T-helper 17 cell (primary cell): ENCODE measurements at places on chromosomes 1 and 21. TPM values are rescaled to one million over a fixed set of nuclear protein-coding genes. Genes with fewer than 3 reads are reported as not detected.

DNA sequence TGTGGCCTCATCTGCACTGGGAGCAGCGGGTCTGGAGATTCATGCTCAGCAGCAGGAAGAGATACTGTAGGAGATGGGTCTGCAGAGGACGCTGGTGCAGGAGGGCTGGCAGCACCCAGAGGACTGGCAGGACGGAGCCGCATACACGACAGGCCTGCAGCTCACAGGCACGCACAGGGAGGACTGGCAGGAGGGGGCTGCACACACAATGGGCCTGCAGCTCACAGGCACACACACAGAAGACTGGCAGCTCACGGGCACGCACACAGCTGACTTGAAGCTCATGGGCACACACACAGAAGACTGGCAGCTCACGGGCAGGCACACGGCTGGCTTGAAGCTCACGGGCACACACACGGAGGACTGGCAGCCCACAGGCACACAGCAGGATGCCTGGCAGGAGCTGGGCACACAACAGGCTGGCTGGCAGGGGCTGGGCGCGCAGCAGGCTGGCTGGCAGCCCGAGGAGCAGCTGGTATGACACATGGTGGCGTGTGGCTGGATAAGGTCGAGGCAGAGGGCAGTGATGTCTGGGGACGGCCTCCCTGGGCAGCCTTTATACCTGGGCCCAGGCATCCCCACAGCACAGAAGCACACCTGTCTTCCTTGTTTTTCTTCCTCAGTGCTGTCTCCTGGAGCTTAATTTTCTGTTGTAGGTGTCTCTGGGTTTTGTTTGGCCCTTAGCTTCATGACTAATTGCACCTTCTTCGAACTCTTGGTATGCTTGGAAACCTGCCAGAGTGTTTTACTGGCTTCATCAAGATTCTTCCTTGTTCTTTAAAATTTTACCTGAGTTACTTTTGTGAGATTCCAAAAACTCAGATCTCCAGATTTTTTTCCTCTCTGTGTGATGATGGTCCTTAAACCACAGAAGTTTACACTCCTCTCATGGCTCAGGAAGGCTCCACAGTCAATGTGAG is at the start of gene KRTAP12-2:
Gene KRTAP12-2 (minus strand): TSS at position 527 of the 920 bp plus-strand sequence. CDS start 41 bp downstream, at position 486.
- no peak within 1 kb of the TSS for H3K27ac ChIP-seq
- H3K27me3 ChIP-seq = peaks cover 4% of the 10 kb centered on the region
- H3K36me3 ChIP-seq = no peaks in the 10 kb centered on the region
- no peak for DNase-seq
- H3K4me3 ChIP-seq = no peak within 1 kb of the TSS

- no peaks in the 10 kb centered on the region for H3K36me3 ChIP-seq
- H3K4me1 ChIP-seq = peaks cover 17% of the 10 kb centered on the region
- DNase-seq = no peak
- H3K27me3 ChIP-seq = no peaks in the 10 kb centered on the region
- peak overlapping the region; percentile 92 for H3K27ac ChIP-seq
Measured at GRCh38 chr1:53368314-53369033, 40.6 kb upstream of the LRP8 start.

DNA sequence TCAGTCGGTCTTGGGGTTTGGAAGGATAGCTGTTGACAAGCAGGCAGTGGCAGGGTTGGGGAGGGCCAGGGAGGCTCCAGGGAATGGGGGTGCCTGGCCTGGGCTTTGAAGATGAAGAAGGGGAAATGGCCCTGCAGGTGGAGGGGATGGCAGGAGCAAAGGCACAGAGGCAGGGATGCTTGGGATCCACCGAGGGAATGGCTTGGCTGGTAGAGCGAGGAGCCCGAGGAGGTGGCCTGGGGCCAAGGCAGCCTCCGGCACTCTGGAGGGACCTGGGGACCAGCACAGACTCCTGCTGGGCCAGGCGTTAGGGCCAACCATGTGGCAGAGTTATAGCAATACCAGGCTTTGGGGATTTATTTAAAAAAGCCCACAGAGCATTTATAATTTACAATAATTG is 62.9 kb upstream of the EDN2 start:
- no peaks in the 10 kb centered on the region for H3K27me3 ChIP-seq
- peaks cover 13% of the 10 kb centered on the region for H3K4me1 ChIP-seq
- no peak overlapping the region for H3K4me3 ChIP-seq
- no peak overlapping the region for H3K27ac ChIP-seq

- no peak overlapping the region for H3K27ac ChIP-seq
- no peak for DNase-seq
- H3K4me3 ChIP-seq = no peak overlapping the region
- H3K27me3 ChIP-seq = peaks cover 11% of the 10 kb centered on the region
- H3K4me1 ChIP-seq = no peaks in the 10 kb centered on the region
Measured at GRCh38 chr1:247646867-247647266, 32.7 kb downstream of the OR13G1 start.

DNA sequence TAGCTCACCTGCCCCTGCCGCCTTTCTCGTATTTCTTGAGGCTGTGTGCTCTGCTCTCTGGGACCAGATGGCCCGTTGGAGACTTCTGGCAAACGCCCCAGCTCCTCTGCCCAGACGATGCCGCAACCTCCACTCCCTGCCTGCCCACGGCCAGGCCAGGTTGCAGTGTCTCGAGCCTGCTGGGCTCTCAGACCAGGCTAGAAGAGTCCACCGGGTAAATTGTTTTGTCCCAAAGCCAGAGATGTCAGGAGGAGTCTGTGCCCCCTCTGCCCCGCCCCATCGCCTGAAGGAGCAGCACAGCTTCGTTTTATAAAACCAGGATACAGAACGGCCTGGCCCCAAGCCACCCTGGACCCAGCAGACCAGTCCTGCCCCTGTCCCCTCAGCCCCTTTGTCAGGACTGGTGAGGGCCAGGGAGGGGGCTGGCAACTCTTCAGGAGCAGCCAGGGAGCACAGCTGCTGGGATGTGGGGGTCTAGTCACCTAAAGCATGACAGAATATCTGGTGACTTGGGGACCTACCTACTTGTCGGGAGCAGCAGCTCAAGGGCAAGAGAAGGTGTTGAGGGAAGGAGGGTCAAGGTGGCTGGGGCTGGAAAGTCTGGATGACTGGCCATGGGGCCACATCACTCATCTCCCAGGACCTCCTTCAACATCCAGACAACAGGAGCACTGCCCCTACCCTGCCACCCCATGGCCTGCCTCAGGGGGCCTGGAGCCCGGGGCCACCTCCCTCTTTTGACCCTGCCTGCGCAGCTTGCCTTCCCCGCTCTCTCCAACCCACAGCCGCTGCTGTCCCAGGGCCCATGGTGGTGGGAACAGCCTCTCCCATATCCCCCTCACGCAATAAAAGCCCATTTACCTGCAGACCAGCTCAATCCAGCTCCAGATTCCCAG is 33.9 kb upstream of the LBR start:
- peaks cover 30% of the 10 kb centered on the region for H3K4me1 ChIP-seq
- no peak overlapping the region for H3K27ac ChIP-seq
- H3K4me3 ChIP-seq = no peak overlapping the region

MATN1 gene
- total RNA-seq = 3.7 TPM

PODN gene
- not detected for total RNA-seq

- H3K36me3 ChIP-seq = no peaks in the 10 kb centered on the region
- no peaks in the 10 kb centered on the region for H3K27me3 ChIP-seq
- peak overlapping the region; percentile 76 for H3K27ac ChIP-seq
- peak overlapping the region; percentile 5 for H3K4me3 ChIP-seq
- no peak for DNase-seq
Measured at GRCh38 chr1:111517469-111518225, 14.2 kb upstream of the ADORA3 start.

DNA sequence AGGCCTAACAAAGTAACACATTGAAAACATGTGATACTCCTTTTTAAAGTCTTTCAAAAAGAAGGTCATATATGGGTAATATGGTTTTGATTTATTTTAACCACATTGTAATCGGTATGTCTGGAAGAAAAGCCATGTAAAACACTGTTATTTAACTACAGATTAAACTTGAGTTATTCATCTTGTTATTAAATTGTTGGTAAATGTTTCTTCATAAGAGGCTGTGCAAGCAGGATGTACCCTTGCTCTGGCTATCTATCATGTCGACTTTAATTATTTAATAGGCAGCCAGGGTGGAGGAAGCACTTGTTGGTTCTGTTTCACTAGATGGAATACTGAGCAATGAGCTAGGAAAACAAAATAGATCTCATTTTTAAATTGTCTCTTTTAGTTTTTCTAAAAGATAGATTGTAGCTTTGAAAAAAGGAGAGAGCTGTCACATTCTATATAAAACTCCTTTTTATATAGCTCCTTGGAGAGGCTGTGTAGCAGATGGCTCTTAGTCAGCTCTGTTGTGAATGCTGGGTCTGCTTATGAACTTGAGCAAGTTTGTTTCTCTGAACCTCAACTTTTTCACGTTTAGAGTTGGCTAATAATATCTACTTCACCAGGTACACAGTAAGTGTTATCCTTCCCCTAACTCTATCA is 39.5 kb downstream of the LRRC8B start:
- H3K4me1 ChIP-seq = peaks cover 11% of the 10 kb centered on the region
- DNase-seq = no peak
- no peak overlapping the region for H3K27ac ChIP-seq

C1orf174 gene
- total RNA-seq = 13.5 TPM

DNA sequence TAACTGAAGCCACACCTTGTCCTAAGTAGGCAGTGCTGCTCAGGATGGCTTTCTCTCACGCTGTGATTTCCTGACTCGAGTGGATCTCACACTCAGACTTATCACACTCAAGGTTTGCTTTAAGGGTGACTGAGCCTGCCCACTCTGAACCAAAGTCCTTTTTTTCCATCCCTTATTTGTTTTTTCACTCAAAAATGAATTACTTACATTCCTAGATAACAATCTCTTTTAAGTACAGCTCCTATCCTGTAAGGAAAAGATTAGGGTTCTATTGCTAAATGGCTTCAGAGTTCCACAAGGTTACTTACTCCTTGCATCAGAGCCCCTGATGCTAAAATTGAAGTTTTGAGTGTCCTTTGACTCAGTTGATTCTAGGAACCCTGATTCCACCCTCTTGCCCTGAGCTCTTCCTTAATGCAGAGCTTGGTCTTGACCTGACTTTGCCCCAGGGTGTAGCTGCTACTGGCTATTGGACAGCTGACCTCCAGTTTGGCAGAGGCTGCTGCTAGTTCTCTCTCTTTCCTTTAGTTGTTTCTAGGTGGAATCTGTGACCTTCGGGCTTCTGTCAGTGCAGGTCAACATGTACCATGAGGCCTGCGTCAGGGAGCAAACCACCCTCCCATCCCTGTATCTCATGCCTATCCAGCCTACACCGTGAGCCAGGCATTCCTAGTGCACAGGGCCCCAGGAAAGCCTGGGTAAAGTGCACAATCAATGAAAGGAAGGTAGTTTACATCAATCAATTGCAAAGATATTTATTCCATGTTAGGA is 80.1 kb upstream of the CD55 start:
- DNase-seq = no peak
- peaks cover 2% of the 10 kb centered on the region for H3K36me3 ChIP-seq
- peaks cover 12% of the 10 kb centered on the region for H3K4me1 ChIP-seq
- no peak overlapping the region for H3K4me3 ChIP-seq
- H3K27ac ChIP-seq = no peak overlapping the region

DNA sequence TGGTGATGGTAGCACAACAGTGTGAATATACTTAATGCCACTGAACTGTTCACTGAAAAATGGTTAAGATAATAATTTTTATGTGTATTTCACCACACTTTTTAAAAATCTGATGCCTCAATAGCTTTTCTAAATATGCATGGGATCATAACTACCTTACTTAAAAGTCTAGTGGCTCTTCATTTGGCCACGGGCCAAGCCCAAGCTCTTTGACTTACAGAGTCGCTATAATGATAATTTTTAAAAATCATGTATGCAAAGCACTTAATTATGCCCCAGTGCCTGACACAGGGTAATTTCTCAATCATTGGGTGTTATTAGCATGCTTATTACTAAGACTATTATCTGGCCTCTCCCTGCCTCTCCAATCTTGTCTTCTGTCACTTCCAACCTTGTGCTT is 7.6 kb upstream of the CNN3 start:
- no peak overlapping the region for H3K4me3 ChIP-seq
- no peak overlapping the region for H3K27ac ChIP-seq
- no peak for DNase-seq
- peaks cover 4% of the 10 kb centered on the region for H3K36me3 ChIP-seq

NCAM2 gene
- total RNA-seq = not detected

GRCh38 chr1:1630191-1630964 is 1.6 kb upstream of the MMP23B start:
- no peaks in the 10 kb centered on the region for H3K27me3 ChIP-seq
- peak overlapping the region; percentile 41 for H3K27ac ChIP-seq
- peak overlapping the region; percentile 86 for H3K4me3 ChIP-seq
- peak; percentile 92 for DNase-seq
- H3K4me1 ChIP-seq = peaks cover 5% of the 10 kb centered on the region
- no peaks in the 10 kb centered on the region for H3K36me3 ChIP-seq

DNA sequence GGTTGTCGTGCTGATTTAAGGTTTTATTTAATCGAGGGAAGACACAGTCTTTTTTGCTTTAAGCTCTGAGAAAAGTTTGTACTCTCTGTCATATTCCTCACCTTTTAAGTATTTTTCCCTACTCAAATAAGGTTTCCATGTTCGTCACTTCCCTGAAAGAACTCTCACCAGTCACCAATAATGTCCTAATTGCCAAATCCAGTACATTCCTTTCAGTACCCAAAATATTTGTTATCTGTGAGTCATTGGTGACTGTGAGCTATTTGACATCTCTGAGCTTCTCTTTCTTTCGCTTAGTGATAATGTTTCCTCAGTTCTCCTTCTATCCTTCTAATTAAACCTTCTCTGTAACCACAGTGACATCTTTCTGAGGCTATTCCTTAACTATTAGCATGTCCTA is 874.2 kb upstream of the ADGRL2 start:
- H3K4me1 ChIP-seq = no peaks in the 10 kb centered on the region
- H3K27ac ChIP-seq = no peak overlapping the region
- H3K36me3 ChIP-seq = no peaks in the 10 kb centered on the region
- H3K4me3 ChIP-seq = no peak overlapping the region
- DNase-seq = no peak

RPE65 gene
- not detected for total RNA-seq

DNA sequence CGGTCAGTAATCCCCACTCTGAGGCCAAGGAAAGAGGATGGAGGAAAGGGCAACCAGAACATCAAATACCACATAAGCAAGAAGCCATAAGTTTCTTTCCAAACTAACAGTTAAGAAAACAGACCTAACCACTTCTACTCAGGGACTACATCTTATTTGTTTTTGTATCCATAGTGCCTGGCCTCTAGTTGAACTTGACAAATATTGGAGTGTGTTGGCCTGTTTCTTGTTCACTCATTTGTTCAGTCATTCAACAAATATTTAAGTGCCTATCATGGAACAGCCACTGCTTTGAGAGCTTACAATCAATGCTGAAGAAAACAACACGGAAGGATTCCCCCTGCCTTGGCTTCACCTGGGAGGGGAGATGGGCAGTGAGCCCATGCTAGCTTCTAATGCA is 69.7 kb downstream of the ST6GALNAC3 start:
- no peak for DNase-seq
- peaks cover 24% of the 10 kb centered on the region for H3K27me3 ChIP-seq
- H3K4me1 ChIP-seq = peaks cover 4% of the 10 kb centered on the region
- H3K4me3 ChIP-seq = no peak overlapping the region
- H3K27ac ChIP-seq = no peak overlapping the region
